Mesendoderm (in vitro differentiated cells): ENCODE measurements at places on chromosomes 1 and 21.

DNA sequence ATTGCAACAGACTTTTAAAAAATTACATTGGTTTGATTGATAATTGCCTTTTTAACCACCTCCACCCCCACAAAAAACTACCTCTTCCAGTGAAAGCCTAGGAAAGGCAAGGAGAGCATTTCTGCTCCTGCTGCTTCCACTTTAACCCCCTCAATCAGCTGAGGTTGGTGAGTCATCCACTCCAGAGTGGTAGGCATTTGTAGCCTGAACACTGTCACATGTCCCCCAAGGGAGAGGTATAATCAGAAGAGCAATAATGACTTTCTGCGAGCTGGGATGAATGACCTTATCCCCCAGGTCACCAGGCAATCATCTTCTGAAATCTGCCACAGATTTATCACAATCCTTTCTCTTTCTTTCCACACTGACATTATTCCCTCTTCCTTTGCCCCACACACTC, 126.6 kb upstream of the CAMK1G start:
- H3K27me3 ChIP-seq, result no peaks in the 10 kb centered on the region
- H3K4me3 ChIP-seq, result no peak overlapping the region
- H3K36me3 ChIP-seq, result no peaks in the 10 kb centered on the region
- peak; percentile 38 for DNase-seq
- H3K27ac ChIP-seq, result no peak overlapping the region
- H3K4me1 ChIP-seq, result peaks cover 7% of the 10 kb centered on the region

GRCh38 chr1:24222793-24223192, 35.7 kb upstream of the IFNLR1 start:
- no peak overlapping the region for H3K4me3 ChIP-seq
- no peak overlapping the region for H3K27ac ChIP-seq
- DNase-seq, result no peak
- no peaks in the 10 kb centered on the region for H3K27me3 ChIP-seq
- H3K4me1 ChIP-seq, result no peaks in the 10 kb centered on the region
- H3K36me3 ChIP-seq, result no peaks in the 10 kb centered on the region

DNA sequence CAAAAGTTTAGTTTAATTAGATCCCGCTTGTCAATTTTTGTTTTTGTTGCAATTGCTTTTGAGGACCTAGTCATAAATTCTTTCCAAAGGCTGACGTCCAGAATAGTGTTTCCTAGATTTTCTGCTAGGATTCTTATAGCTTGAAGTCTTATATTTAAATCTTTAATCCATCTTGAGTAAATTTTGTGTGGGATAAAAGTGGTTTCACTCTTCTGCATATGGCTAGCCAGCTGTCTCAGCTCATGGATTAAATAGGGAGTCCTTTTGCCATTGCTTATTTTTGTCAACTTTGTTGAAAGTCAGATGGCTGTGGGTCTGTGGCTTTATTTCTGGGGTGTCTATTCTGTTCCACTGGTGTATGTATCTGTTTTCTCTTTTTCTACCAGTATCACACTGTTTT, 801.3 kb upstream of the ADGRL4 start:
- H3K4me3 ChIP-seq, result no peak overlapping the region
- H3K27me3 ChIP-seq, result no peaks in the 10 kb centered on the region
- H3K27ac ChIP-seq, result no peak overlapping the region
- no peak for DNase-seq

GRCh38 chr21:24428591-24429199, 1178.6 kb downstream of the MRPL39 start:
- no peak overlapping the region for H3K4me3 ChIP-seq
- no peak overlapping the region for H3K27ac ChIP-seq
- no peaks in the 10 kb centered on the region for H3K4me1 ChIP-seq

- no peaks in the 10 kb centered on the region for H3K4me1 ChIP-seq
- no peak overlapping the region for H3K27ac ChIP-seq
- H3K27me3 ChIP-seq, result no peaks in the 10 kb centered on the region
- no peaks in the 10 kb centered on the region for H3K36me3 ChIP-seq
Measured at GRCh38 chr1:7358425-7358824, 412.7 kb upstream of the VAMP3 start.

DNA sequence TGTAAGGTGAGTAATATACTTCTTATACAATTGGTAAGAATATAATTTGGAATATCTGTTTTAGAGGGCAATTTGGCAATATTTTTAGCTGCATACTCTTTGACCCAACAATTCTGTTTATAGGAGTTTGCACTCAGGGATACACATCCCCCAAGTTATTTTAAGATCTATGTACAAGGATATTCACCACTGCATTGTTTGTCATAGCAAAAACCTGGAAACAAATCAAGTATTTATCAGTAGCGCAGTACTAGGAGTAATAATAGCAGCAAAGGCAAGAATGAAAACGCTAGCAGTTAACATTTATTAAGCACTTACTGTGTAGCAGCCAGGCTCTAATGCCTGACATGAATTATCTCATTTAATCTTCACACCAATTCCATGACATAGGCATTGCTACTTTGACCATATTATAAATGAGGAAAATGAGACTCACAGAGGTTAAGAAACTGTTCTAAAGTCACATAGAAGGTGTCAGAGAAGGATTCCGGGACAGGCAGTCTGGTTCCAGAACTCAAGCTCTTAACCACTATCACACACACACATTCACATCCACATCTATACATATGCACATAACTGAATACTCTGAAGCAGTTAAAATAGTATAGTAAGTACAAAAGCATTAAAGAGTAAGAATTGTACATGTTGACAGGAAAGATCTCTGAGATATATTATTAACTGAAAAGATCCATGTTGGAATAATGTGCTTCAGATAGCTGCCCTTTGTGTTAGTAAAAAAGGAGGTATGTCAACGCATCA, 30.6 kb downstream of the PHC2 start:
- DNase-seq, result no peak
- H3K4me3 ChIP-seq, result no peak overlapping the region
- no peaks in the 10 kb centered on the region for H3K36me3 ChIP-seq
- H3K27me3 ChIP-seq, result no peaks in the 10 kb centered on the region

- no peak overlapping the region for H3K4me3 ChIP-seq
- no peak overlapping the region for H3K27ac ChIP-seq
- no peak for DNase-seq
- no peaks in the 10 kb centered on the region for H3K27me3 ChIP-seq
- H3K4me1 ChIP-seq, result peaks cover 3% of the 10 kb centered on the region
Measured at GRCh38 chr1:30516485-30516858, 206.9 kb downstream of the MATN1 start.

DNA sequence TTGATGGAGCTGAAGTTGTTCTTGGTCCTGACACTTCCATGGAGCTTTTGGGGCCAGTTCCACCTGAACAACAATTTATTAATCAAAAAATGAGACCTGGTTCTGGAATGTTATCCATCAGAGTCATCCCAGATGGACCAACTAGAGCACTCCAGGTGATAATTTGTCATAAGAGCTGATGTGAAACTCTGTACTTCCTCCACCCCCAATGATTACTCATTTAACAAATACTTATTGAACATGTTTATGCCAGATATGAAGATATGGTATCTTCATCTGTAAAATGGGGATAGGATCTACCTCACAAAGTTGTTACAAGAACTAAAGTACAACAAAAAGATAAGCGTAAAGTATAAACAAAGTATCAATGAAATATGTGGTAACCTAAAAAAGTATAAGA, 153.2 kb downstream of the VPS13D start:
- no peaks in the 10 kb centered on the region for H3K36me3 ChIP-seq
- H3K27ac ChIP-seq, result no peak overlapping the region
- H3K4me3 ChIP-seq, result no peak overlapping the region
- DNase-seq, result no peak
- no peaks in the 10 kb centered on the region for H3K27me3 ChIP-seq

DNA sequence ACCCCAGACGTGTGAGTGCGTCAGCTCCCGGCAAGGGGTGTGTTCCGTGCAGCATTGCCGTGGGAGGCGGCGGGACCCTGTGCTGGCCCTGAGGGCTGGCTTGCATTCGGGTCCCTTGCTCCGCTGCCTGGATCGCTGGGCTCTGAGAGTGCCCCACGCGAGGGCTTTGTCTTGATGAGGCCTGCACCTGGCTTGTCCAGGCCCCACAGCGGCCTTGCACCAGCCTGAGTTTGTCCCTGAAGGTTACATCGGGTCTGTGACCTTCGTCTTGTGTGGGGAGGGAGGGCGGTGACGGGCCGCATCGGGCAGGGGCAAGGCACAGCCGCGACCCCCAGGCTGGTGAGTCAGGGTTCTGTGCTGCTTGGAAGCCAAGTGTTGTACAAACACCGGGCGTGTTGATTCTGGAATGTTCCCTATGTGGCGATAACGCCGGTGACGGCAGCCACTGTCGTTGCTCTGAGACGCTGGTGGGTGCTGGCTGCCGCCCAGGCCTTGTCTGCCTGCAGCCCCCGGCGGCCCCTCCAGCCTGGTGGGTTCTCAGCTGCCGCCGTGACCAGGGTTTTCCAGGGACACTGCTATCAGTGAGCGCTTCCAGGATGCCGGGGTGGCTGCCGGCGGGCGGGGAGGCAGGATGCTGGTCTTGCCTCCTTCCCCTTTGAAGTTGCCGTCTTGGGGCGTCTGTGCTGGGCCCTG, 42.9 kb downstream of the SLX9 start:
- no peaks in the 10 kb centered on the region for H3K27me3 ChIP-seq
- H3K4me3 ChIP-seq, result no peak overlapping the region
- no peak overlapping the region for H3K27ac ChIP-seq
- no peaks in the 10 kb centered on the region for H3K4me1 ChIP-seq
- peak; percentile 25 for DNase-seq

GRCh38 chr1:109248797-109249629, at the start of gene CELSR2:
TSS of gene CELSR2 (plus strand) at chr1:109249539. CDS start at chr1:109250080, 541 bp downstream.
- H3K4me1 ChIP-seq, result peaks cover 3% of the 10 kb centered on the region
- no peaks in the 10 kb centered on the region for H3K27me3 ChIP-seq
- peak within 1 kb of the TSS; percentile 41 for H3K4me3 ChIP-seq

DNA sequence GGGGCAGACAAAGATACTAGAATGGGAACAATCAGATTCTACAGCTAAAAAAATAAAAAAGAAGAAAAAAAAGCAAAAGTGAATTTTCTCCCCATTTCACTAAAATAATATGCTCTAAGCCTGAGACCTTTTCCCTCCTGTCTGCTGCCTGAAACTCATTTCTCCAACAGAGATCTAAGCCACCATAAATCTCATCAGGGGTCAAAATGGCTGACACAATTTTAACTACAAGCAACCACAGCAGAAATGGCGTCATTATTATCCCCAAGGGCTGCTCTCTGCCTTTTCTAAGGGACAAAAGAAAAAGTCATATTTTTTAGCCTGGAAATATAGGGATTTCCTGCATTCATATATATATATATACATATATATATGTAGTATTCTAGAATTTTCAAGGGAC, 183.7 kb upstream of the CAMK1G start:
- no peaks in the 10 kb centered on the region for H3K36me3 ChIP-seq
- no peak for DNase-seq
- no peaks in the 10 kb centered on the region for H3K27me3 ChIP-seq
- H3K4me1 ChIP-seq, result peaks cover 22% of the 10 kb centered on the region

GRCh38 chr1:64518692-64519481, 49.0 kb downstream of the CACHD1 start:
- DNase-seq, result peak; percentile 96
- peak overlapping the region; percentile 83 for H3K27ac ChIP-seq
- H3K27me3 ChIP-seq, result no peaks in the 10 kb centered on the region
- no peak overlapping the region for H3K4me3 ChIP-seq

DNA sequence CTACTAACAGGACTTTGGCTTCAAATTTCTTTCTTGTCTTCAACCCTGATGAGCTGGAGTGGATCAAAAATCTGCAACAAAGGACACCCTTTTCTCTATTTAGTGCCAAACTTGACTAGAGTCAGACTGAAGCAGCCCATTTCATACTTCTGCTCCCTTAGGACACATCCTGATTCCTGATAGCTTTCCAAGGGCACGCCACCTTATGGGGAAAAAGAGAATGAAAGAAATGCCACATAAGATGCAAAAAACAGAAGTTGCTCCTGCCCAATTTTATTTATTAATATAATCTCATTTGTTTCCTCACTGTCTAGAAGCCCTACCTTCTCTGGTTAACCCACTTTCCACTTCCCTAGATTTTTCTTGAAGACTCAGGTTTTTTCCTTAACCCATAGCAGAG, 72.7 kb upstream of the NBPF4 start:
- no peak overlapping the region for H3K27ac ChIP-seq
- no peak overlapping the region for H3K4me3 ChIP-seq
- no peaks in the 10 kb centered on the region for H3K4me1 ChIP-seq
- no peaks in the 10 kb centered on the region for H3K27me3 ChIP-seq

DNA sequence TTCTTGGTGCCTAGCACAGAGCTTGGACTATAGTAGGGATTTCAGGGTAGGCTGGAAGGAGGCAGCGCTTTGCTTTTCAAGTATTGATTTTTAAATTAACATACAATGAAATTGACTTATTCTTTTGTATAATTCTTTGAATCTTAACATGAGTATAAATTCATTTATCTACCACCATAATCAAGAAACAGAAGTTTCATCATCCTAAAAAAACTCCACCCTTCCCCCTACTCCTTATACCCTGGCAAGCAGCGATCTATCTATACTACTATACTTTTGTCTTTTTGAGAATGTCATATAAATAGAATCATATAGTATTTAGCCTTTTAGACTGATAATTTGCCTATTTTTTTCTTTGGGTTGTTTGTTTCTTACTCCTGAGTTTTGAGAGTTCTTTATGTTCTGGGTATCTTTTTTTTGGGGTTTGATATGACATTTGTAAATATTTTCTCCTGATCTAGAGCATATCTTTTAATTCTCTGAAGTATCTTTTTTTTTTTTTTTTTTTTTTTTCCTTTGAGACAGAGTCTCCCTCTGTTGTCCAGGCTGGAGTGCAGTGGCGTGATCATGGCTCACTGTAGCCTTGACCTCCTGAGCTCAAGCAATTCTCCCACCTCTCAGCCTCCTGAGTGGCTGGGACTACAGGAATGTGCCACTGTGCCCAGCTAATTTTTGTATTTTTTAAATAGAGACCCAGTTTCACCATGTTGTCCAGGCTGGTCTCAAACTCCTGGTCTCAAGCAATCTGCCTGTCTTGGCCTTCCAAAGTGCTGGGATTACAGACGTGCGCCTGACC, 6.4 kb downstream of the RPS6KC1 start:
- no peak overlapping the region for H3K4me3 ChIP-seq
- no peaks in the 10 kb centered on the region for H3K36me3 ChIP-seq
- H3K27ac ChIP-seq, result no peak overlapping the region
- no peak for DNase-seq
- H3K27me3 ChIP-seq, result no peaks in the 10 kb centered on the region

DNA sequence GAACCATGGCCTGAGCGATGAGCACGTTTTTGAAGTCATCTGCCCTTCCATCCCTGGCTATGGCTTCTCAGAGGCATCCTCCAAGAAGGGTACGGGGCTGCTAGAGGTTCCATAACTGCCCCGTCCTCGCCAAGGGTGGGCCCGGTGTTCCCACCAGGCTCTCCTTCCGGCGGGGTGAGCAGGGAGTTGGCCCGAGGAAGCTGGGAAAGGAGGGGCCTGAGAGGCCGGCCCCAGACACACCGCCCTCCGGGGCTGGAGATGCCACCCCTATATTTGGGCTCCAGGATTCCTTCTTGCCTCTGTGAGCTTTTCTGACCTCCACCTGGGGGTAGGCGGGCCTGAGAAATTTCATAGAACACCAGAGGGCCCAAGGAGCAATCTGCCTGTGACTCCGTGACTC, 28.9 kb downstream of the EPHX1 start:
- no peak overlapping the region for H3K4me3 ChIP-seq
- peaks cover 10% of the 10 kb centered on the region for H3K36me3 ChIP-seq
- no peaks in the 10 kb centered on the region for H3K4me1 ChIP-seq
- no peak overlapping the region for H3K27ac ChIP-seq

GRCh38 chr1:12163210-12163609, 3.6 kb upstream of the TNFRSF1B start:
- H3K27me3 ChIP-seq, result peaks cover 2% of the 10 kb centered on the region
- H3K4me3 ChIP-seq, result no peak overlapping the region
- no peak overlapping the region for H3K27ac ChIP-seq
- H3K36me3 ChIP-seq, result no peaks in the 10 kb centered on the region
- H3K4me1 ChIP-seq, result peaks cover 7% of the 10 kb centered on the region
